ENCODE measurements at places on chromosomes 2 and 18.

DNA sequence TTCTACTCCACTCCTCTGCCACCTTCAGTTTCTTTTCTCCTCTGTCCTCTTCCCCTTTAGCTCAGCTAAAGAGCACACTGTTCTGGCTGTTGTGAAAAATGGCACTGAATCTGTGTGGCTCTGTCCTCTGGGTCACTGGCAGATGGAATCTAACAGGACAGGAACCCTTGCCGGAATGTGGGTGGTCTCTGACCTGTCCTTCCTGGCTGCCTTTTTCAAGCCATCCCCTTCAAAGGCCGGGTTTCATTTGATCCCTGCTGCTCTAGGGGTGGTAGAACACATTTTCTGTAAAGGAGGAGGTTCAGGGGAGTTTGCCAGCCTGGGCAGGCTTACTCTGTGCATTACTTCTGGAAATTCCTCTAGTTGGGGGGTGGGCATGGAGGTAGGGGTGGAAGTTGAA, 29.9 kb downstream of the MTCL1 start:
- no peak for DNase-seq

GRCh38 chr2:150963336-150963735, 298.3 kb downstream of the RBM43 start:
- DNase-seq: no peak

- no peak for DNase-seq
Measured at GRCh38 chr2:32849456-32850194, 97.1 kb upstream of the LTBP1 start.

GRCh38 chr2:120398051-120398995, 52.4 kb downstream of the INHBB start:
- no peak for DNase-seq

DNA sequence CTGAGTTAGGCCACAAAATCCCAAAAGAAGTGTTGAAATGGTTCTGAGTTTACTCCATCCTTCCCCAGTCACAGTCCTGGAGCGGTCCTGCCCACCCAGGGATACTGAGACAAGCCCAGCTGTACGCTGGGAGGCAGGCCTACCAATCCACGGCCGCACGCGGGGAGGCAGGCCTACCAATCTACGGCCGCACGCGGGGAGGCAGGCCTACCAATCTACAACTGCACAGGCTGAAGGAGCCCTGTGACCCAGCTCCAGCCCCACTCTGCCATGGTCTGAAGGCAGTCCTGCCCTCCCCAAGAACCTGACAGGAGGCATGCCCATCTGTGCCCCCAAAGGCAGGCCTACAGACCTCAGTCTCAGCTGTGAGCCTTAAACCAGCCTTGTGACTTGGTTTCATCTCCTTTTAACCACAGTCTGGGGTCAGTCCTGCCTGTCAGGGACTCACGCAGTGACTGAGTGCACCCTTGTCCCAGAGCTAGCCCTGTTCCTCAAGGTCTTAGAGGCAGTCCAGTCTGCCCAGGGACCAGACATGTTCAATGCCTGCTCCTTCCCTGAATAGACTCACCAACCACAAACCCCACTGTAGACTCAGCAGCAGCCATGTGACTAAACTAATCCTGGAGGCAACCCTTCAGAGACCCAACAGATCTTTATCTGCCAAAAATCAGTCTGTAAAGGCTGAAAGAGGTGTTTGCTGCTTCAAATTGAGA, 36.8 kb downstream of the GPC1 start:
- DNase-seq: no peak

- DNase-seq: peak; percentile 12
Measured at GRCh38 chr2:187302586-187302985, 145.5 kb downstream of the CALCRL start.

DNA sequence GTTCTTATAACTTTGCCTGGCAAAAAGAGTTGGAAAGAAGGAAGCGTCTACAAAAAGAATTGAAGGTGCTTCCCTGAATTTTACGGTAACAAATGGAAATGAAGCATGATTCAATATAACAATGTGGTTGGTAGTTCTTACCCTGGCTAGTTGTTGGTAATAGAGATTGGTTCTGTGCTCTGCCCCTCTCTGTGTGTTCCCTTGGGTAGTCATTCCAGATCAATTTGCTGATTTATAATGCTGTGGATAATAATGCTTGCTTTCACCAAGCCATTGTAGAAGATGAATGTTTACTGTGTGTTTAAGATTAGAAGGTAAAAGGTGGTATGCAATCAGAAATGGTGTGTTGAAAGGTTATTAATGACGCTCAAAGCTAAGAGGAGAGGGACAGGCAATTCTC, 577.8 kb upstream of the NXPH2 start:
- DNase-seq: peak; percentile 9

GRCh38 chr2:241992753-241993152, 123.2 kb downstream of the RTP5 start:
- no peak for DNase-seq

All from NCI-H69 (cell line).